ENCODE measurements at places on chromosomes 4 and X.

- DNase-seq = no peak
Measured at GRCh38 chr4:24195991-24196736, 306.3 kb upstream of the PPARGC1A start.

- DNase-seq = no peak
Measured at GRCh38 chr4:163495900-163496299, 1.4 kb downstream of the TMA16 start.

GRCh38 chrX:126982158-126982557, 162.6 kb downstream of the PRR32 start:
- no peak for DNase-seq

- no peak for DNase-seq
Measured at GRCh38 chrX:116318672-116319071, 117.7 kb upstream of the SLC6A14 start.

DNA sequence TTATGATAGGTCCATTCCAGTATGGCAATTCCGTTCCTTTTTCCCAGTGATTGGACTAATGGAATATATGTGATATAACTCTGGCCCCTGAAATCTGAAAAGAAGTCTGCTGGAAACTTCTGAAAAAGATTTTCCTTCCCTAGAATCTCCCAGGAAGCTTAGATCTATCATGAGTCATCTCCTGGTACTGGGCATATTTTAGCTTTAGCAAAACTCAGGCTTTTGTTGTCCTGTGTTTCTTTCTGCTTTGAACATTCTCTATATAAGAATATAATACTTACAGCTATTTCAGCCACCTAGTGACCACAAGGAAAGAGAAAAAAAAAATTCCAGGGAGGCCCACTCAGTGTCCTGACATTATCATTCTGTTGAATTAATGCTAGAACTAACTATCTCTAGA, 597.2 kb upstream of the GRIA3 start:
- no peak for DNase-seq

GRCh38 chr4:15778289-15779241, at the start of gene CD38:
Gene CD38, plus strand, starts transcription at chr4:15778328. Its CDS starts 87 bp downstream, at chr4:15778415.
- DNase-seq = peak; percentile 35

- DNase-seq = no peak
Measured at GRCh38 chrX:65610481-65610880, 57.0 kb upstream of the MSN start.

DNA sequence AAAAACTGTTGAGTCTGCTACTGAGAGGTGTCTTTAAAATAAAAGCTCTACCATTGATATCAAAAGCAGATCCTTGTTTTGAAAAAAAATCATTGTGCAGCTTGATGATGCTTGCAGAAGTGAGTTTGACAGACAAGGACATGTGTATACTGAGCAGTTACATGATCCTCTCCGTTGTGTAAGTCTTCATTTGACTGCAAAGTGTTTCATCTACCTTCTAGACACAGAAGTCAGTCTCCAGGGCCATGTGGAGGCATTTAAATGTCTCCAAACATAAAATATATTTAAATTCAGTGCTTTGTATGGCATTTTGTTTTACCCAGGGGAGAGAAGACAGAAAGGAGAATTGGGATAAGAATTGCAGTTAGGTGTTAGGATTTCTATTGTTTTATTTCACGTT, 107.8 kb upstream of the MYOZ2 start:
- no peak for DNase-seq

DNA sequence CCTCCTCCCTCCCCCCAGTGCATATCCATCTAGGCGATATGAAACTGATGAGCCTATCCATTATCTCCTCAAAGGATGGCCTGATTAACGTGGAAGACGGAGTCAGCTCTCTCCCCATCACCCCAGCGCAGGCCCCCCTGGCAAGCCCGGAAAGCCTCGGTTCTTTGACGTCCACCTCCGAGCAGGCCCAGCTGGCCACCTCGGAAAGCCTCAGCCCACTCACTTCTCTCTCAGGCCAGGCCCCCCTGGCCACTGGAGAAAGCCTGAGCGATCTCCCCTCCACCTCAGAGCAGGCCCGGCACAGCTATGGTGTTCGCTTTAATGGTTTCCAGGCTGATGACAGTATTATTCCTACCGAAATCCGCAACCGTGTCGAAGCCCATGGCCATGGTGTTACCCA, 14.8 kb downstream of the GABRQ start:
- no peak for DNase-seq

DNA sequence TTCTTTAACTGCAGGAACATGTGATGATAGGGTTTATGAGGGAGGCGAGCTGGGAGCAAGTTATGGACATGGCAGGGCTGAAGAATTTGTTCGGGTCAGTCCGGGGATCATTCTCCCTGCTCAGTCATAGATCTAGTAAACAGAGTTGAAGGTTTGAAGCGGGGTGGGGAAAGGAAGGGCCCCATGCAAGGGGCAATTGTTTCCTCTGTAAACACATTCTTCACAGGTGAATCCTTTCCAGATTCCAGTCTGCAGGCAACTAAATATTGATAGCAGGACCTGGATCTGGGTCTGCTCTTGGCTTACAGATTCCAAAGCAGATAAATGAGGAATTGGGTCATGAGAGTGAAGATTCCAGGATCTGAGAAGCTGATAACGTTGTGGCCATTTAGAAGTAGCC, 44.3 kb upstream of the ARHGAP24 start:
- DNase-seq = no peak

DNA sequence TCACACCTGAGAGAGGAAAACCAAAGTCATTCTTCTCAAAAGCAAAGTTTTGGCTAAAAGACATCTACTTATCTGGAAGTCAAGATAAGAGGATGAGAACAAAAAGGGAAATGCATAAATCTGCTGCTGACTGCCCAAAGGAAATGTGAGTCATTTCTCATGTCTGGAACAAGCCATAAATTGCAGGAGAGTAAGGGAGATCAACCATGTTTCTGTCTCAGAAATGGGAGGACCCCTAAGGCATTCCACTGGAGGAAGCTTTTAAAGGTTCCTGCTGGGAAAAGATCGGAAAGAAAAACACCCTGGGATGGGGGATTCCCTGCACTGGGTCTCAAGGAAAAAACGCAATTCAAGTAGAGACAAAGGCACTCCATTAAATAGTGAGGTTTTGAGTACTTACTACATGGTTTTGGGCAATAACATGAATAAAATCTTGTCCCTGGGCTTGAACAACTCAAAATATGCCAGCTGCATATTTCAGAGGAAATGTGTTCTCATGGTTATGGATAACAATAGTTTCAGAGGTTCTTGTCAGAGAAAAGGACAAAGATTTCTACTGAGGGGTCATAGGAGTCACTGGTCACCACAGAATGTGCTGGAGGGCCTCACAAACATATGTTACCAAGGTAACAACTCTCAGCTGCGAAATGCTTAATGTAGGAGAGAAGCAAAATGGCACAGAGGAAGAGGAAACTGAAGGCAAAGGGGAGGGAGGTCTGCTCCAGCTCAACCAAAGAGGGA, 19.3 kb downstream of the GPR143 start:
- DNase-seq = no peak

GRCh38 chr4:176376032-176376614, 56.4 kb downstream of the SPCS3 start:
- no peak for DNase-seq

GRCh38 chr4:42600578-42600977, 56.3 kb downstream of the ATP8A1 start:
- DNase-seq = no peak

DNA sequence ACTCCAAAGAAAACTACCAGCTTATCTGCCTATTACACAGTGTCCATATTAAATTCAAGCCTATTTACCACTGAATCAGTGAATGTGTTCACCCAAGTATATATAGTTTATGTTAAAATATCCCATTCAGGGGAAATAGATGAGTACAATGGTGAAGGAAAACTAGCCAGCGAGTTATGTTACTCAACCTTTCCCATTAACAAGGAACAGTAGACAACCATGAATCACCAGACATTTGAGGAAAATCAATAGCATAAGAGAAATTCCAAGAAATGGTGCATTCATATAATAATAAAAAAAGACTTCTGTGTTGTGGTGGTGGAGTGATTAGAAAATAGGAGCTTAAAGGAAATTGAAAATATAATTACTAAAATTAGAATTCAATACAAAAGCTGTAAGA, 21.3 kb downstream of the IQCM start:
- no peak for DNase-seq

DNA sequence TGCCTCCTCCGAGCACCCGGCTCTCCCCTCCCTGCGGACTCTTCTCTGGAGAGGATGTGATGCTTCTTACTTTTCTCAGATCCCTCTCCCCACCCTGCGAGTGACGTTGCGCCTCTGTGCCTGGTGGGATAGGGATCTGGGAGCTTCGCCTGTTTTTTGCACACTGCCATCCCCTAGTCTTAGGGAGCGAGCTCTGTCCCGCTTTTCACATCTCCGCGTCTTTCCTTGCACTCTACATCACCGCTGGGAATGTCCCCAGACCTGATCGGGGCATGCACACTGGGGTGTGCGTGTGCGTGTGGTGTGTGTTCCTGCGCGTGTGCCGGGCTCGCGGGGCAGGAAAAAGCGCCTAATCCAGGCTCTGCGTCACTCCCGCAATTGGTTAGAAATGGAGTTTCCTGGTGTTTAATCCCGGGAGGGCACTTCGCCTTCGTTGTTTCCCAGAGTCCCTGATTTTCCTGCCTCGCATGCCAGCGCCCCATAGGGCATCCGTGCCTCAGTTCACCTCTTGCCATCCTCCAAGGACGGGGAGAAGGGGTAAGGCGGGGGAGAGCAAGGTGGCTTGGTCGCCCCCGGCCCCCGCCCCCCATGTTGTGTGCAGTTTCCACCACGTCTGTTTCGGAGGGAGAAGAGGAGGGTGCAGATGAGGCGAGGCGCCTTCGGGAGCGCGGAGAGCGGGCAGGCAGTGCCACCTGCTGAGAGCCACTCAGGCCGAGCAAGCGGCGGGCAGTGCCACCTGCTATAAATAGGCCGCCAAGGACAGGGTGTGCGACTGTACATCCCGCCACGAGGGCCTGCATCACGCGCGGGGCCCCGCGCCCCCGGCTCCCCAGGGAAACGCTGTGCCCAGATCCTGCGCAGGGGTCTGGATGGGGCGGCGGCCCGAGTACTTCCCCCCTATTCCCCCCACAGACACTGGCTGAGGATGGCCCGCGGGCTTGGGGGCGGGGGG, 759 bp upstream of the TBC1D1 start:
- peak; percentile 34 for DNase-seq

DNA sequence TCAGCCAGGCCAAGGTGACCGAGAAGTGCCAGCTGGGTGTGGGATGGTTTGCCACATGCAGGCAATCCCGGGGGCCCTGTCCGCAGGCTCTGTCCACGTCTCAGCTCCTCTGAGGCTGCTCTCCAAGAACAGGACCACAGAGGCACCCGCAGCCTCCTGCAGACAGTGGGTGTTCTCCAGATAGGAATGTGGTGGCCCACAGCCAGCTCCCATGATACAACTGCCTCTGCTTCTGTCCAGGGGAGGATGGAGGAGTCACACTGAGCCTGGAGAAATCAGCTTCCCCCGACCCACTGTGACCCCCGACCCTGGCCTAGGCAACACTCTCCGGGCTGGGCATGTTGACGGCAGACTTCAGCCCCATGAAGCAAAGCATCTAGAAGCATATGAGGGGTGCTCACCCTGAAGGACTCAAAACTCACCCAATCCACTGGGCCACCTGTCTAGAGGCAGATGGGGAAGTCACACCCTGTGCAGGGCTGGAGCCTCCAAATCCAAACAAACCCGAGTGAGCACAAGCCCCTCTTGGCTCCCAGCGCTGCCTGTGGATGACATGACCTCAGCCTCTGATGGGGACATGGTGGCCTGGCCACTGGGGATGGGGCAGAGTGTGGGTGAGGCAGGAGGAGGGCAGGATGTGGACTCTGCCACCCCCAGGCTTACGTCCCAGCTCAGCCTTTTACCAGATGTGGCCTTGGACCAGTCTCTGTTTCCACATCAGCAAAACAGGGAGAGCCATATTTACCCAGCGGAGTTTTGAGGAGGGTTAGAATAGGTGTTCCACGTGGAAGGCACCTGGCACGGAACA, 102.3 kb downstream of the PSAPL1 start:
- DNase-seq = no peak

- DNase-seq = no peak
Measured at GRCh38 chr4:1029529-1029928, 18.1 kb downstream of the FGFRL1 start.

- DNase-seq = no peak
Measured at GRCh38 chrX:82237328-82237727, 1035.4 kb downstream of the SH3BGRL start.

DNA sequence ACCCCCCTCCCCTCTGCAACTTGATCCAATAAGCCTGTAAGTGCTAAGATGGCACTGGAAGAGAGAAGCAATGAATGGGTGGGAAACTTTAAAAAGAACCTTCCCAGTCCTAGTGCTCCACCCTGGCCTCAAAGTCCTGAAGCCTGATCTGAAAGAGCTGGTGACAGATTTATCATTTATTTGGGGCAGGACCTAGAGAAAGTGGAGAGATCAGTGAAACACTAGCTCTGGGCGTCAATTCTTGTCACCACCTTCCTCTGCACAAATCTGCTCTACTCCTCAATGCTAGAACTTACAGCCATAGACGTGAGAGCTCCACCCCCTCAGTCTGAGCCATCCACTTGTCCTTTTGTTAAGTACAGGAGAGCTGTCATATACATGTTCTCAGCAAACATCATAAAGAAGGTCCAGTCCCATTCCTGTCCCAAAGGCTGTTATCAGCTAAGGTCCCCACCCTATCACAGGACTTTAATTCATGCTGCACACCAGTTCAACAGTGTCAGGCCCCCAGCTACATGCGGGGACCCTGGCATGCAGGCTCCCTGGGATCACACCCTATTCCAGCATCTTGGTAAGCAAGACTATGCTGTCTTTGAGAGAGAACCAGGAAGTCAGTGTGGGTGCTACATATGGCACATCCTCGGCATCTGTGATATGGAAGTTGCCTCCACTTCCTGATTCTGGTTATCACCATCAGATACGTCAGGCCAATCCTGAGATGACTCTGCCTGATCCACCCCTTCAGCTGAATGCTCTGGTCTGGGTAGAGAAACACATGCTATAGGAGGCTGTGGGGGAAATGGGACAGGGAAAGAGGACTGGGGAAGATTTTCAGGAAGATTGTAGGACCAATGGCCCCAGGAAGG, 2.3 kb downstream of the P2RY4 start:
- DNase-seq = no peak

DNA sequence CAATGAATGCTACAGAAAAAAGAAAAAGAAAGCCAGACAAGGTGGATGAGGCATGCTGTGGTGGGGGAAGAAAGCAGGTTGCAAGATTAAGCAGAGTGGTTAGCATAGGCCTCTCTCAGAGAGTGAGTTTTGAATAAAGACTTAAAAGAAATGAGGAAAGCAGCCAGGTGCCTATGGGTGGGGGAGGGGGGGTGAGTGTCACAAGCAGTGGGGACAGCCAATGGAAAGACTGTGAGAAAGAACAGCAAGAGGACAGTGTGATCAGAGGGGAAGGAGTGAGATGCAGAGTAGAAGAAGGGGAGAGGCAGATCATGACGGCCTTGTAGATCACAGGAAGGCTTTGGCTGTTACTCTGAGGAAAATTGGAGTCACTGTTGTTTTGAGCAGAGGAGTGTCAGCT, 162.5 kb downstream of the SOX3 start:
- no peak for DNase-seq

Measured in activated CD8-positive, alpha-beta memory T cell treated with anti-CD3 and anti-CD28 coated beads, Interleukin-2, amount 50 U/mL, for 4 hours (primary cell).